ENCODE measurements at places on chromosomes 4 and X.
A peak's percentile ranks its signal among the peaks of the same experiment; 100 is the strongest.

- DNase-seq: peak; percentile 85
Observed at GRCh38 chr4:1356181-1356998, 9.4 kb downstream of the UVSSA start.

DNA sequence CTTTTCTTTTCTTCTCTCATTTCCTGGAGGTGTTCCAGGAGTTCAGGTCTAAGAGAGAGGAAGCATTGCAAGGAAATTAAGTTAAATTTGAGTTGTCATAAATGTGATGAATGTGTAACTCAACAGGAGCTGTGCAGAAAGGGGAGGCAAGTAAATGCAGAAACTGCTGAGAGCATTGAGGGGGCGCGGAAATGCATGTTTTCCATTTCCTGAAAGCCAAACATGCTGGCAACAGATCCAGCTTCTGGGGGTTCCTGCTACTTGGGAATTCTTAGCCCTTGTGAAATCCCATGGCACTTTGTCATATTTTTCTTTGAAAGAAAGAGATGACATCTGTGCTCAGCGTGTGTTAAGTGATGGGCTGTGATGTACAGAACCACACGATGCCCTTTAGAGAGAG is 33.8 kb upstream of the NAP1L5 start:
- DNase-seq: no peak

GRCh38 chr4:34939073-34939472 is 1305.2 kb downstream of the ARAP2 start:
- DNase-seq: no peak

DNA sequence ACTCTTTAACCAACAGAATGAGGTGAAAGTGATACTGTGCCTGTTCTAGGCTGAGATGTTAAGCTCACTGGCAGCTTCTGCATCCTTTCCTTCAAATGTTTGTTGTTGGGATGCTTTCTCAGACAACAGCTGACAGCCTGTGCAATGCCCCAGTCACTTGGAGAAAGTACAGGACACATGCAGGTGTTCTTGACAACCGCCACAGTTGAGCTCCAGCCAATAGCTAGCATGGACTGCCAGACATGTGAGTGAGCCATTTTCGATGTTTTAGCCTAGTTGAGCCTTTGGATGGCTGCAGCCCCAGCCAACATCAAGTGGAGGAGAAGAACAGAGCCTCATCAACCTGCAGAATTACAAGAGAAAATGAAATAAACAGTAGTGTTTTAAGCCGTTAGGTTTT is 94.1 kb upstream of the PPP3CA start:
- DNase-seq: no peak

DNA sequence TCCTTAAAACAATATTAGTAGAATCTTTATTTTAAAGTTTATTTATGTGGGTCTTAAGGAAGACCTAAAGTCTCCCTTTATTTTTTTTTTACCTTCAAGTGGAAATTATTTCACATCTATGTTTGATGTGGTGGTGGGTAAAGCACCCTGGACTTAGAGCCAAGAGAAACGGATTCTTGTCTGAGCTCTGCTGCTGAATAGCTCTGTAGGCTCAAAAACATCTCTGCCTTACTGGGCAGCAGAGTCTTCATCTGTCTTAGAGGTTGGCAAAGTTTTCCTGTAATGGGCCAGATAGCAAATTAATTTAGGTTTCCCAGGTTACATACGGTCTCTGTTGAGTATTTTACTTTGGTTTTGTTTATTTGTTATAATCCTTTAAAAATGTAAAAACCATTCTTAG is 136.5 kb downstream of the CEP135 start:
- DNase-seq: no peak

GRCh38 chr4:113840861-113841260 is 79.3 kb upstream of the CAMK2D start:
- DNase-seq: no peak

- no peak for DNase-seq
Observed at GRCh38 chrX:38989076-38989475, 187.8 kb downstream of the MID1IP1 start.

DNA sequence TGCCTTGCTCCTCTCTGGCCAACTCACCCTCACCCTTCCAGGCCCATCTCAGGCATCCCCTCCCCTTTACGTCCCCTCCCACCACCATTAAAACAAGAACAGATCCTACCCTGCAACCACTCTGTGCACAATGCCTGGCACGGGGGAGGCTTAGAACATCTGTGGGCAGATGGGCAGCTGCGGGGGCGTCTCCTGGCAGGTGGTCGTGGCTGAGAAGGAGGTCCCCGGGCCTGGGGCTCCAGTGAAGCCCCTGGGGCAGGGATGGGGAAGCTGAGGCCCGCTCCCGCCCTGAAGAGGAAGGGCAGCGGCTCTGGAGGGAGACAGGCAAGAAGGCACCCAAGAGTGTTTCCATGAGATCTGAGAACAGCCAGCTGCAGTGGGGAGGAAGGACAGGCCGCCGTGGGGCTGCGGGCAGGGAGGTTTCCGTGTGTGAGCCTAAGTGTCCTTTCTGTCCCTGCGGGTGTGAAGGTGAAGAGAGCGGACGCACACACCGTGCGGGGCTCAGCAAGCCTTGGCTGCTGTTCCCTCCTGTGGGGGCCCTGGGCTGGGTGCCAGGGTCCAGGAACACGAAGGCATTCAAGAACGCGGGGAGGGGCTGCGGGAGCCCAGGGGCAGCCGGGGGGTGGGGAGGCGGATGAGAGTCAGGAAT is 7.8 kb upstream of the TBC1D14 start:
- no peak for DNase-seq

GRCh38 chrX:7132335-7133049 is 15.0 kb upstream of the STS start:
- no peak for DNase-seq

- no peak for DNase-seq
Observed at GRCh38 chr4:168247603-168248002, 70.9 kb downstream of the DDX60 start.

DNA sequence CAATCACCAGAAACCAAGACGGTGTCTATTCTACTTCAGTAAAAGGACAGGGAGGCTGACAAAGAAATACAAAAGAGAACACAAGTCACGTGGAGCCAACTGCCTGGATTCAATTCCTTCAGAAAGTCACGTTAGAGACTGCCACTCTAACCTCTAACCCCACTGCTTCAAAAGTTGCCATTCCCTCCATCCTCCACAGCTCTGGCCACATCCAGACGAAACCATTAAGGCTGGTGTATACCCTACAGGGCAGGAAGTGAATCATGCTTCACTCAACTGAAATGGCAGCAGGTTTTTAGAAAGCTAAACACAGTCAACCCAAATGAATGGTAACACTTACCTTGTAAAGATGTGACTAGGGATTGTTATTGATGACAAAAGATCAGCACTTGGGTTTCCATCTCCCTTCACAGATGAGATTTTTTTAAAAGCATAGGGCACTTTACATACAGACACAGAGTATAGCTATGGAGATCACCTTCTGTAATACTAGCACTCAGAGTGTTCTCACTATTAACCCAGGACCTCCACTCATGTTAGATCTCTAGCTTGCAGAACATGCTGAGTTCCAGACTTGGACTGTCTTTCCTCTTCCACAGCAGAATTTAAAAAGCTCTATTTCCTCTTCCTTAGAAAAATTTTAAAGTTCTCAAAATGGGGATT is 37.4 kb downstream of the MAML3 start:
- no peak for DNase-seq

DNA sequence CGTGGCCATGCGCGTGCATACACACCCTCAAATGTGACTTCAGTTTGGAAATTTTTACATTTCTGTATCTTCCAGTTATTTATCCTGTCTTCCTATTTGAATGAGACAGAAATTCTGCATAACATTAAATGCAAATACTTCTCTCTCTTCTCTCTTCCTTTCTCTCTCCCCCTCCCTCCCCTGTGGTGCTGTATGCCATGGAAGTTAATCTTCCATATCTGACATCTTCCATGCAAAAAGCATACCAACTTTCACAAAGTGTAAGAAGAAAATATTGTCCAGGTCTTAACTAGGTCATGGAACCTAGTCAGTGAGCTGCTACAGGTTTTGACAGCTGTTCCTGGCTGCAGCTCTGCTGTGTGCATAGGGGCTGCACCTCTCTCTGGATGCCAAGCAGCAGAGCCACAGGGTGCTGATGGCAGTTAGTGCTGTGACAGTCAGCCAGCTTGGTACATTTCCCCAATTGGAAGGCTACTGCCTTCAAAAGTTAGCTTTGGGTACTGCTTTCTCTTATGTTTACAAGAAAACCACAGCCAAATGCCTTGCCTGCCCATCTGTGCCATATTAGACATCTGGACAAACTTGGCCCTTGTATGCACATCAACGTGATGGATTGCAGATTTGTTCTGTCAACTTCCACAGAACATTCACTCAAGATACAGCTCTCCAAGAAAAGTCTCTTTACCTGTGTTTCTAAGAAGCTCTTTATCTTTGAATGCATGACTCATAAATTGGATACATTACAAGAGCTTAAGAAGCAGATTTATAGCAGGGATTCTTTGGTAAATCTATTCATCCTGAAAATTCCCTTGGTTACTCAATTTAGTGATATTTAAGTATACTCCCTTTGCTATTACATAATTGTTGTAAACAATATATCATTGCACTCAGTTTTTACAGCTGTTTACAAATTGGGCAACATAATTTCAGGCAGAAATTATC is 623.8 kb downstream of the EPHA5 start:
- no peak for DNase-seq

DNA sequence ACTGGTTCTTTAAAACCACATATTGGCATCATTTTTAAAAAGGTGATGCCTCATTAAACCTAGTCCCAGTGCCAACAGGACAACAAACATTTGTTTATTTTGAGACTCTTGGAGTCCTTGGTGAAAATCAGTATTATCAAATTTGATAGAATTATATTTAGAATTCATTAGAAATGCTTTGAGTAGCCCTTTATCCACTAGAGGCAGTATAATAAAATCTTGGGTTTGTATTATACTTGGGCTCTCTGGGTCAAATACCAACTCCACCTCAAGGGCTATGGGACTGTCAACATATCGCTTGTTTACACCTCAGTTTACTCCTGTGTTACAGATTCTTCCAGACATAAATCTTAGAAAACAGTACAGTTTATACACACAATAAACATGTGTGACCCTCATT is 335.7 kb upstream of the FSTL5 start:
- peak; percentile 8 for DNase-seq

DNA sequence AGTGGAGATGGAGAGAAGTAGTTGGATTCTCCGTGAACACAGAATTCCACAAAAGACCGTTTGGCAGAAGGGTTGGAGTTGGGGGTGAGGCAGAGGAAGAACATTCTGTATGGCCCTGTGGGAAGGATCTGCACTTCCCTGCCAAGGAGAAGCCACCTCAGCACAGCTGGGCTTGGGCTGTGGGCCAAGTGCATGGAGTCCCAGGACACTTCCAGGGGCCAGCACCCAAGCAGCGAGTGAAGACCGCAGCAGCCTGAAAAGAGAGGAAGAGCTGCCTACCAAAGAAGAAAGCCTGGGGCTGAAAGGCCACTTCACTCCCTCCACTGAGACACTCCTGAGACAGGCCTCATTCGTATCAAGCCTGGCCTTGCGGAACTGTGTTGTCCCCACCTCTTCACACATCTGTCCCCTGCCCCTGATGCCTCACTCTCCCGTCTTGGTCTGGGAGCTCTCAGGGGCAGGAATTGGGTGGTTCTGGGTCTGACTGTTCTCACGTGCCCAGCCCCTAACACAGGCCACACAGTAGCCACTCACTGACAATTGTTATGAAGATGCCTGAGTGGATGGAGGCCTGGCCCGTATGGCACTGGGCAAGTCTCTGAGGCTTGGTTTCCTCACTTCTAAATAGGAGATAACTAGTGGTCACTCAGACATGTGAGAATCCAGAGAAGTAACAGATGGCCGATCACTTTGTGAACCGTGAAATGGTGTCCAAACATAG is 3.3 kb upstream of the AWAT2 start:
- no peak for DNase-seq

GRCh38 chr4:118225511-118225910 is 127.3 kb downstream of the PRSS12 start:
- DNase-seq: no peak

GRCh38 chr4:169159624-169160171 is 111.1 kb downstream of the SH3RF1 start:
- no peak for DNase-seq

- DNase-seq: no peak
Observed at GRCh38 chr4:961351-962230, 11.8 kb downstream of the DGKQ start.

- no peak for DNase-seq
Observed at GRCh38 chr4:8218371-8219031, 19.4 kb downstream of the SH3TC1 start.

DNA sequence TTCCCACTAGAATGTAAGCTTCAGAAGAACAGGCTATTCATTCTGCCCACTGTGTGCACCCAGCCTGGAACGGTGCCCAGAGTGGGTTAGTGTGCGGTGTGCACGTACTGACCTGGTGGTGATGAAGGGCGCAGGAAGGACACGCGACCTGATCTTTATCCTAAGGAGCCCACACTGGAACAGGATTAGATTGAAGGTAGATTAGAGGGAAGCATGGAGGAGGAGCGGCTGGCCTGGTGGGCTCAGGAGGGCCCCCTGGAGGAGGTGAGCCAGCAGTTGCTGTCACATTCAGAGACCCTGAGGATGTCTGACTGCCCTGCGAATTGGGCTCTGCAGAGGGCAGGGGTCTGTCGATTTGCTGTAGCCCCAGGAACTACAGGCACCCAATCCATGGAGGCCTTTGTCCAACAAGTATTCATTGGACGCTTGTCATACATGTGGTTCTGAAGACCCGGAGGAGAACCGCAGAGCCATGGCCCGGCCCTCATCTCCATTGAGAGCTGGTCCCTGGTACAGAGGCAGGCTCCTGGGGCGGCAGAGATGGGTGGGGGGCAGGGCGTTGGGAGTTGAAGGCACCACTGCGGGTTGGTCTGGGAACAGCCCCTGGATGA is 73.2 kb downstream of the HTRA3 start:
- DNase-seq: no peak

DNA sequence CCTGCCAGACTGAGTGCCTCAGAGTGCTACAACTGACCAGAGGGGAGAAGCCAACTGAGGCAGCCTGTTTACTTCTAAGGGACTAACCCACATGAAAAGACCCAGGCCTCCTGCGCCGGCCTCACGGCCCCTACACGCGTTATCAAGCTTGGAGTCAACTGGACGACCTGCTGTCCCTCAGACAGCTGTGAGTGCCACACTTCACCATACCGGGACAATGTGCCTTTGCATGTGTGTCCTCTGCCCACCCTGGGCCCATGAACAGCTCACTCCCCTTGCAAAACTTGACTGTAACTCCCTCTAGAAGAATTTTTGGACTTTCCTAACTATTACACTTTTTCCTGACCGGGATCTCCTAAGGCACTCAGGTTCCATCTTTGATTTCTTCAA is 1.8 kb downstream of the NOP14 start:
- DNase-seq: no peak

- no peak for DNase-seq
Observed at GRCh38 chrX:150360331-150360730, 2.8 kb upstream of the MAMLD1 start.

GRCh38 chrX:26146024-26146423 is 7.9 kb downstream of the MAGEB18 start:
- no peak for DNase-seq

DNA sequence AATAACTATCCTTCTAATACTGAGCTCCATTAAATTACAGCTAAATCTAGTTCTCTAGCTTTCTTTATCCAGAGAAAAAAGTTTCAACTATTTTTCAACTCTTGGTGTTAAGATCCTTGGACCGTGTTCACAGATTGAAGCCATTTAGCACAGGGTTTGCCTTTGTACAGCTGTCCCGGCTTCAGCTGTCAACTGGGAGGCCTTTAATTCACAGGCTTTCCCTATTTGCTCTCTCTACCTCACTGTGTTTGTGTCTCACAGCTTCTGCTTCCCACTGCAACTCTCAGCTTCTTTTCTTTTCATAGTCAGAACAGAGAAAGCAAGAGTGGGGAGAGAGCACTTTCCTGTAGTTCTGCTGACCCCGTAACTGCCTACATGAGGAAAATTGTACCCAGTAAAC is 76.9 kb upstream of the SMAD1 start:
- no peak for DNase-seq
